Activated naive CD4-positive, alpha-beta T cell treated with anti-CD3 and anti-CD28 coated beads, Interleukin-2, amount 50 U/mL, for 72 hours (primary cell): ENCODE measurements at places on chromosomes 4 and X.

DNA sequence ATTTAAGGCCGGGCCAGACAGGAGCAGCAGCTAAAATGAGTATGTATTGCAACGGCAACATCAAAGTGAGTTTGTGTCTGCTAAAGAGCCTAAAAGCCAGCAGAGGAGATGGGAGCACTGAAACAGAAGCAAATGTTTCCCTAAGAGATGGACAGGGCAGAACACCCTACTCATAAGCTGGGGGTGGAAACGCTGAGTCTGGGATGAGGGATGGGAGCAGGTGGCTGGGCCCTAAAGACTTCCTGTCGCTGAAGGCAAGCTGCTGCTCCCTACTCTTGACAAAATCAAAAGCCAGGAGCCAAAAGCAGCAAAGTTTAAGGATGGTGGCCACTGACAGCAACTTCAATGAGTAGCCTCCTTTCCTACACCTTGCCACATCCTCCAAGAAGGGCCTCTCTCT lies 40.6 kb upstream of the NAP1L5 start:
- DNase-seq: no peak

GRCh38 chr4:105859233-105859632 lies 36.0 kb upstream of the NPNT start:
- DNase-seq: no peak

- no peak for DNase-seq
Measured at GRCh38 chr4:13706120-13706519, 78.6 kb upstream of the BOD1L1 start.

- no peak for DNase-seq
Measured at GRCh38 chr4:141020801-141021261, 112.4 kb downstream of the RNF150 start.

DNA sequence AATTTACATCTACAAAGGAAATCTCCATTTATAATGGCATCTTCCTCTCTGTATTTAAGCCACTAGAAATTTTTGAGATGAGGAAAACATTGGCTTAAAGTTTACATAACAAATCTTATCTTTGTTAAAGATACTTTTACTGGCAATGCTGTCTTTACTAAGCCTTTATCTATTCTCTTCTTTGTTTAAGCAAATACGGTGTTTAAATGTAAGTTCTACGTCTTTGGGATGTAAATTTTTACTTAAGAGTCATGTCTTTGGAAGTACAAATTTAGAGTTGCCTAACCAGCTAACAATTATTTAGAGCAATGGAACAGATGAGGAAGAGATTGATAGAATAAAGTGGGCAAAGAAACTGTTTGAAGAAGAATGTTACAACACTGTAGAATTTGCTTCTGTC lies 1024.0 kb upstream of the PCDH10 start:
- DNase-seq: no peak

- no peak for DNase-seq
Measured at GRCh38 chr4:44425614-44426208, 22.9 kb downstream of the KCTD8 start.

DNA sequence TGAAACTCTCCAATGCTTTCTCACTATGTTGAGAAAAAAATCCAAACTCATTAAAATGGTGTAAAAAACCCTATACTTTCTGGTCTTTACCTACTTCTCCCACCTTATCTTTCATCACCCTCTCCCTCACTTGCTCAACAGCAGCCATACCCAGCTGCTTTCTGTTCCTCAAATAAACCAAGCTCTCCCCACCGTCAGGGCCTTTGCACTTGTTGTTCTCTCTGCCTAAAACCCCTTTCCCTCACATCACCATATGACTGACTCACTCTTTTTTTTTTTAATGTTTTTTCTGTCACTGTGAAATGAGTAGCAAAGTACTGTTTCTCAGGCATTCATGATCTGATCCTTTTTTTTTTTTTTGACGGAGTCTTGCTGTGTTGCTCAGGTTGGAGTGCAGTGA lies 122.3 kb upstream of the TMEM164 start:
- DNase-seq: no peak

DNA sequence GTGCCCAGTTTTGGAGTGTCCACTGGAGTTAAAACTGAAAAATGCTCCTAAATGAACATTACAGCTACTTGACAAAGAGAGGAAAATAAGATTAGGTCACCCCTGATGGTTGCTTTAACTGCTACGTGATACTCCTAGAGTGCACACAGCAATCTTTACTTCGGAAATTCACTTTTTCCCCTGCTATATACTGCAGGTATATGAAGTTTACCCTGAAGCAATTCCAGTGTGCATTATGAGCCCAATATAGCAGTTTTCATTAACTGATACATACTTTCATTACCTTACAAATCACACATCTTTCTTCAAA lies 773 bp upstream of the ZNF827 start:
- DNase-seq: no peak

GRCh38 chr4:165464813-165465381 lies 86.1 kb downstream of the CPE start:
- no peak for DNase-seq

DNA sequence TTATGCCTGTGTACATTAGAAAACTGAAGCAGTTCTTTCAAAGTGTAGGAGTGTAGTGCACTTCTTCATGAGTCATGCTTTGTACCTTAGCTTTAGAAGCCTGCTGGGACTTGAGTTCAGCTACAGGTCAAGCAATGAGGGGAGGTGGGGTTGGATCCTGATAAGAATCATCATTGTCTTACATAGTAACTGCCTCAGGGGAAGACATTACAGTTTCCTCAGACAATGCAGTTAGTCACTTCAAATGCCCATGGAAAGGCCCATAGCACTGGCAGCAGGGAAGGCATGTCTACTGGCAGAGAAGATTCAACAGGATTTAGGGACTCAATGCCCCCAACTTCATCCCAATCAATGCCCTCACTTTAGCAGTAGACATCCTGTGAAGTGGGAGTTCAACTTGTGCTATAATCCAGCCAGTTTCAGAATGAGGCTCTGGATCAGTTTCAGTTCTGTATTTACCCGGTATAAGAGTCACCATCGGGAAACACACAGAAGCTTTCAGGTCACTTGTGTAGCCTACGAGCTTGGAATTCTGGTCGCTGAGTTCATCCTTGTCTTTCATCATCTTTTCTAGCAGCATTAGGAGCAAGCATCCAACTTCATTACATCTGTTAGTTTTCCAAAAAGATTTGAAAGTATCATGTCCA lies 1216.5 kb downstream of the RAPGEF2 start:
- DNase-seq: no peak

GRCh38 chr4:14515556-14515955 lies 486.7 kb upstream of the CPEB2 start:
- DNase-seq: no peak

GRCh38 chr4:34271479-34272355 lies 1972.6 kb downstream of the ARAP2 start:
- DNase-seq: no peak

GRCh38 chrX:9566150-9566621 lies 101.3 kb downstream of the TBL1X start:
- DNase-seq: no peak

DNA sequence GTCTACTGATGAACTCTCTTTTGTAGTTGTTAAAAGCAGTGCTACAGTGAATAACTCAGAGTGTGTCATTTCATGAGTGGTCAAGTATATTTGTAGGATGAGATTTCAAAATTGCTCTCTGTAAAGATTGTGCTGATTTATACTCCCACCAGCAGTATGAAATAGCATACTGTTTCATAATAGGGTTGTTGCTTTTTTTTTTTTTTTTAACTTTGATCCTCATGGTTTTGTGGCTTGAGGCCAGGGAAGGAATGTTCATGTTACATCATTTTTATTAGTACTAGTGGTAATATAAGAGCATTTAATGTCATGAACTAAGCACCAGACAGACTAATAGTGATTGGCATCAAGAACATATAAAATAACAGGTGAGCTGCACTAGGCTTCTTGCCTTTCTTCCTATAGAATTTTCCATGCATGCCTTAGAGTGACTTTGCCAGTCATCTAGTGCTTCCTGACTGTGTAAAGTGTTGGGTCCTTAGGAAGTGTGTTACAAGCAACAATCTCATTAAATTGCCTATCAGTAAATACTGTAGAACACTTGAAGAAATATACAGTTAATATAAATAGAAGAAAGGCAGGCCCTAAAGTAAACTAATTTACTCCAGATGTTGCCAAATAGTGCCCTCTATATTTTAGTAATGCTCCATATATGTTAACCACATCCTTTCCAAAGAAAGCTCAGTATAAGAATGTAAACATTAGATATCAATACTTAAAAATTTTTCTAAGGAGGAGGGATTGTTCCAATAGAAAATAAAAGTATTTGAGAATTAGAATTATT lies 38.6 kb upstream of the MSMO1 start:
- DNase-seq: no peak

DNA sequence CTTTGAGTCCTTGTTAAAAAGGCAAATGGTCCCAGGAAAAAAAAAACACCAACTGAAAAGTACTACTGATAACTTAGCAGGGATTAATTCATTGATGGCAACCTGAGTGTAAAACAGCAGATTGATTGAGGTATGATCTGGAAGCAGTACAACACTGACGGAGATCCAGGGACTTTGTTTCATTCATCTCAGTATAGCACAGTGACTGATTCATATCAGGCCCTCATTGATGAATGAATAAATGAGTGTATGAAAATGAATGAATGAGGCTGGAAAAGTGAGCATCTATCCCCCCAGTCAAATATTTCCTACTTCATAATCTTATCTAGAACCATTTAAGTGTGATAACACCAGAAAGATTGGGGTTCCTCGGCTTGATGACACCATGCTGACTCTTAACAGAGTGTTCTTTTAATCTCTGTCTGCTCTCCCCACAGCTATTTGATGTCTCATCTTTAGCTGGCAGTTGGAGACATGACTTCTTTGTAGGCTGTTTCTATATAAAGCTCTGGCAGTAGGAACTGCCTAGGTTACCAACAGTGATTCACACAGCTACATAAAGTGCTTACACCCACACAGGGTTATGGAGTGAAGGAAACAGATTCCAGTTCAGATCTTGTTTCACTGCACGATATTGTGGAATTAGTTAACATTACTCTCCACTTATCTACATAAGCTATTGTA lies 18.6 kb upstream of the RNF128 start:
- DNase-seq: no peak

GRCh38 chrX:136933611-136934145 lies 53.2 kb upstream of the RBMX start:
- DNase-seq: no peak

- DNase-seq: no peak
Measured at GRCh38 chr4:18422685-18423084, 401.1 kb upstream of the LCORL start.
